ENCODE measurements at places on chromosomes 5 and 9. TPM values are rescaled to one million over a fixed set of nuclear protein-coding genes. Genes with fewer than 3 reads are reported as not detected.

SUSD3 gene
- total RNA-seq: 1.2 TPM

SHOC1 gene
- total RNA-seq: not detected

PGM5 gene
- total RNA-seq: not detected

EPB41L4B gene
- total RNA-seq: 14.6 TPM

ZNG1E gene
- total RNA-seq: 64.3 TPM

PHF24 gene
- 0.09 TPM for total RNA-seq

PCDHB8 gene
- total RNA-seq: 0.39 TPM

RNF183 gene
- not detected for total RNA-seq

PPP1R26 gene
- 20.0 TPM for total RNA-seq

PIGO gene
- 50.9 TPM for total RNA-seq

RANBP17 gene
- 3.0 TPM for total RNA-seq

NKD2 gene
- total RNA-seq: 12.5 TPM

PCDHA4 gene
- 0.95 TPM for total RNA-seq

TMEM232 gene
- not detected for total RNA-seq

CARD9 gene
- total RNA-seq: 1.0 TPM

MARVELD2 gene
- 2.7 TPM for total RNA-seq

PCDHA1 gene
- 0.48 TPM for total RNA-seq

FRMD3 gene
- total RNA-seq: 4.9 TPM

HAPLN1 gene
- total RNA-seq: not detected

FBP2 gene
- total RNA-seq: not detected

CNTNAP3 gene
- total RNA-seq: 12.7 TPM

TEK gene
- 0.06 TPM for total RNA-seq

SLC25A2 gene
- not detected for total RNA-seq

Measured in A549 treated with ZK216348 at 1 μM for 4 hours (cell line).